Renal cortical epithelial cell (primary cell): ENCODE measurements at places on chromosomes 12 and 14.
A peak's percentile ranks its signal among the peaks of the same experiment; 100 is the strongest.

- peak; percentile 84 for DNase-seq
These were observed at the start of gene ACACB for GRCh38 chr12:109115758-109116610. Gene ACACB, plus strand, starts transcription at chr12:109116587. Its CDS starts 22,819 bp downstream, at chr12:109139406.

- no peak for DNase-seq
These were observed 4.1 kb upstream of the FZD10 start for GRCh38 chr12:130157998-130158753.

DNA sequence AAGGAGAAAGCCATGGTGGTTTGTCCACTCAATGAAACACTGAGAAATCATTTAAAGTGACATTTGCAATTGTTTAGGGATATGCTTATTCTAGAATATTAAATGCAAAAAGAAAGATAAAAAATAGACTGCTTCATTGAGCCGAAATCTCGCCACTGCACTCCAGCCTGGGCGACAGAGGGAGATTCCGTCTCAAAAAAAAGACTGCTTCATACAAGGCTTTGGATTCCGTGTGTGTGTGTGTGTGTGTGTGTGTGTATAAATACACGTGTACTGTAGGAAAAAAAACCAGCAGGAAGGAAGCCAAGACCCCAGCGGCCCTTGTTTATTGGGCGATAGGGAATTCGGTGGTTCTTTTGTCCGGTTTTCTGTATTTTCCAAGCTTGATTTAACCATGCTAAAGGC lies 3.2 kb upstream of the ZNF839 start:
- peak; percentile 36 for DNase-seq

DNA sequence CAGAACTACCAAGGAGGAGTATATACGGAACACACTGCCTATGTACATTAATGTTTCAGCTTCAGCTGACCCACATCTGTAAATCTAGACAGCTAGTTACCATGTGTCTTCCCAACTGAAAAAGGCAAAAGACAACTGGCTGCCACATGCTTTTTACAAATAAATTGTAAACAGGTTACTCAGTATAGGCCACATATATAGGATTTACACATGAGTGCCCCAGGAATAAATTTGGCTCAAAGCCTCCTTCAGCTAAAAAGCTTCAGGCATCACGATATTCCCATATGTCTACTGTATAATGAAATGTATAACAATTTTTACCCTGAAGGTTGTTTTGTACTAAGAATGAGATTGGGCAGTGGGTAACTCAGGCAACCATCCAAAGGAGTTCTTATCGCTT lies 175.9 kb upstream of the BMP4 start:
- DNase-seq = no peak

DNA sequence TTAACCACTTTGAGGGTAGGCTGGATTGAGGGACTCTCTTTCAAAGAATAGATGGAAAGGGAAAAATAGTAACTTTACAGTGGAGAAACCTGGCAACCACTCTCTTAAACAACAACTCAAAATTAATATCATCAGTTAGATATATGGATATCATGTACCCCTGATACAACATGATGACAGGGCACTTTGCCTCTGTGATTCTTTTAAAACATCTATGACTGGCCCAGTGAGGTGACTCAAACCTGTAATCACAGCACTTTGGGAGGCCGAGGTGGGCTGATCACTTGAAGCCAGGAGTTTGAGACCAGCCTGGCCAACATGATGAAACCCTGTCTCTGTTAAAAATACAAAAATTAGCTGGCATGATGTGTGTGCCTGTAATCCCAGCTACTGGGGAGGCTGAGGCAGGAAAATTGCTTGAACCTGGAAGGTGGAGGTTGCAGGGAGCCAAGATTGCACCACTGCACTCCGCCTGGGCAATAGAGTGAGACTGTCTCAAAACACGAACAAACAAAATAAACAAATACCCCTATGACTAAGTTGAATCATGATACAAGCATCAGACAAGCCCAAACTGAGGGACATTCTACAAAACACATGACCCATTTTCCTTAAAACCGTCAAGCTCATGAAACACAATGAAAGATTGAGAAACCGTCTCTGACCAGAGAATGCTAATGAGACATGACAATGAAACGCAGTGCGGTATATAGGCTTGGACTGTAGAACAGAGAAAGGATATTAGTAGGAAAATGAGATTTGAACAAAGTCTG lies 26.4 kb upstream of the SLC7A8 start:
- DNase-seq = peak; percentile 55

DNA sequence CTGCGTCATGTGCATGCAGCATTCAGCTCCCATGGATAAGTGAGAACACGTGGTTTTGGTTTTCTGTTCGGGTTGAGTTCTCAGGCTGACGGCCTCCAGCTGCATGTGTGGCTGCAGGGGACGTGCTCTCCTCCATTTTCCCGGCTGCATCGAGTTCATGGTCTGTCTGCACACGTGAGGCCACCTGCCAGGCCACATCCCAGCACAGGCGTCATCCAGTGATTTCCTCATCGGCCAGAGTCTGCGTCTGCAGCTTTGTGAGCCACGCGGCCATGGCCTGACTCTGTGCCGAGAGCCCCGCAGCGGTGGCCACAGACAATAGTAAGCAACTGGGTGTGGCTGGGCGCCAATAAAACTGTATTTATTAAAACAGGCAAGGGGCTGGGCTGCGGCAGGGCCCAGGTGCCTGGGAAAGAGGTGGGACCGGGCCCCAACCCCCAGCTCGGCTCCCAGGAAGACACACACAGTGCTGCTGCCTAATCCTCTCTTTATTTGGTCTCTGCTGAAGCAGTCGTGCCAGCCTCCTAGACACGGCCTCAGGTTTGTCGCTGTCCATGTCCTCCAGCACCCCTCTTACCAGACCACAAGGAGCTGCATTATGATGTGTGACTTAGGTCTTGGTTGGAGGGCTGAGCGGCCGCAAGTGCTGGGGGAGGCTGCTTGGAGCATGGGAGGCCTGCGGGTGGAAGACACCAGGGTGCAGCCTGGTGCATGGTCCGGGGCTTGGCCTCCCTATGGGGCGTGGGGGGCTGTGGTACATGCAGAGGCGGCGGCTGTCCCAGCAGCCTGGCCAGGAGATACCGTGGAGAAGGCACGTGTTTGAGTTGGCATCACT lies 52.0 kb downstream of the NOC4L start:
- no peak for DNase-seq

GRCh38 chr14:65926935-65927700 lies 514.6 kb downstream of the FUT8 start:
- no peak for DNase-seq

- no peak for DNase-seq
These were observed 289.7 kb downstream of the PCNX1 start for GRCh38 chr14:71196921-71197320.
